Hematopoietic multipotent progenitor cell treated with erythropoietin and hydrocortisone succinate and interleukin-3 and kit ligand, for 8 days (in vitro differentiated cells): ENCODE measurements at places on chromosomes 6 and 20.

- DNase-seq: no peak
Observed at GRCh38 chr6:125507987-125508655, 206.4 kb upstream of the HDDC2 start.

DNA sequence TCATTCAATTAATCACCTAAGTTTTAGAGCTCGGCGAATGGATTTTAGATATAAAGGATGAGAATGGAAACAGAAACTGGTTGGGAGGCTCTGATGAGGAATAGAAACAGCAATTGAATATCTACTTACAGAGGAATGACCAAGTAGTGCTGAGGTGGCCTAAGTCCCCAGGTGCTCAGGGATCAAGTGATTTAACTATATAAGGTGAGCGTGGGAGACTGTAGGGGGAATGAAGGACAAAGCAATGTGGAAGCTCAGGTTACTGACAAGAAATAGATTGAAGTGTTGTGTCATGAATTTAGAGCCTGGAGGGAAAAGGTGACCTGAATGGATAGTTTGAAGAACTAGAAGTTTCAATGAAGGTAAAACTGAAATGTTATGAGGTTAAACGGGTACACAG is 495.4 kb upstream of the SOX4 start:
- DNase-seq: no peak

GRCh38 chr6:55293116-55293515 is 34.2 kb upstream of the GFRAL start:
- DNase-seq: peak; percentile 20

- peak; percentile 11 for DNase-seq
Observed at GRCh38 chr6:22366214-22366613, 69.4 kb upstream of the PRL start.

DNA sequence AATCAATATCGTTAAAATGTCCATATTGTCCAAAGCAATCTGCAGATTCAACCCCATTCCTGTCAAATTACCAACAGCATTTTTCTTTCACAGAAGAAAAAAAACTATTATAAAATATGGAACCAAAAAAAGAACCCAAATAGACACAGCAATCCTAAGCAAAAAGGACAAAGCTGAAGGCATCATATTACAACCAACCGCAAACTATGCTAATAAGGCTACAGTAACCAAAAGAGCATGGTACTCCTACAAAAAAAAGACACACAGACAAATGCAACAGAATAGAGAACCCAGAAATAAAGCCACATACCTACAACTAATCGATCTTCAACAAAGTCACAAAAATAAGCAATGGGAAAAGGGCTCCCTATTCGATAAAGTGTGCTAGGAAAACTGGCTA is 49.2 kb downstream of the RNGTT start:
- DNase-seq: no peak

DNA sequence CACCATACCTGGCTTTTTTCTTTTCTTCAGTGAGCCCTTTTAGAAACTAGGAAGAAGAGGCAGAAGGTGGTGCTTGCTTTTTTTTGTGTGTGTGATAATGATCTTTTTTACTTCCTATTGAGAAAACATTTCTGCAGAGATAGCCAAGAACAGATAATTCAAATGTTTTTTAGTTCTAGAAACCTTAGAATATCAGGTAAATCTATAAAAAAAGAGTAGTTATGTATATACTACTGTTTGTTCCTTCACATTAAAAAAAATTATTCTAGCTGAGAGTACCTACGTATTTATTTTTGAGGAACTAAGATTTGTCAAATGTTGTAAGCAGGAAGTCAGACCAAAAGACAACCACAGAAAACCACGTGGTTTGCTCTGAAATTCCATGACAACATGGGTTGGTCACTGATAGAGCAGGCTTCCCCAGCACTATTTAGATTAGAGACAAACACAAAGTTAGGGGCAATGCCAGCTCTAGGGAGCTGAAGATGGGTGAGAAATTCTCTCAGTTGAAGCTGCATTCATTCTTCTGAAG is 12.8 kb downstream of the STK4 start:
- peak; percentile 86 for DNase-seq

- no peak for DNase-seq
Observed at GRCh38 chr20:60283281-60283680, 325.1 kb downstream of the CDH26 start.

DNA sequence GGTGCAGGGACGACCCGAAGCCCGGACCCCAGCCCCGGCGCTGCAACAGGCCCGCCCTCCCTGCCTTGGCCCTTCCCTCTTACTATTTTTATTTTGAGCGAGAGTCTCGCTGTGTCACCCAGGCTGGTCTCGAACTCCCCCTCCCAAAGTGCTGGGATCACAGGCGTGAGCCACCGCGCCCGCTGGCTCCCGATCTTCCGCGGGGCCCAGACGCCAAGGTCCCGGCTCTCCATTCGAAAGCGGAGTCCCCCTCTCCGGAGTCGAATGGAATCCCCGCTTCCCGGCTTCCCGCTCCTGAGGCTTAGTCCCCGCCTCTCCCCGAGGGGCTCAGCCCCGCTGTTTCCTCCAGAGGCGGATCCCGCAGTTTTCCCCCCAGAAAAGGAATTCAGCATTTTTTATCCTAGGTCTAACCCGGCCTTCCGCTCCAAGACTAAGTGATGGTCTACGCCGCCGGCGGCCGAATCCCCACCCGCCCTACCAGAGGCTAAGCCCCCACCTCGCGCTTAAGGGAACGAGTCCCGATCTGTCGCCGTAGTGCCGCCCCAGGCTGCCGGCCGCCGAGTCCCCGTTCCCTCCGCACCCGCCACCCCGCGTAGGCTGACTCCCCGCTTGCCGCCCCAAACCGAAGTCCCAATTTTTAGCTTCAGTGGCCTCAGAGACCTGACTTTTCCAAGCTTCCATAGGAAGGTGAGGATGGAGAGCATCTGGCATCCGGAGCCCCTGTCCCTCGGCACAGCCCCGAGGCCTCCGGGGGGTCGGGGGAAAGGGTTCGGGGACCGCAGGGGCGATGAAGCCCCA is 11.5 kb upstream of the TMC2 start:
- DNase-seq: no peak

DNA sequence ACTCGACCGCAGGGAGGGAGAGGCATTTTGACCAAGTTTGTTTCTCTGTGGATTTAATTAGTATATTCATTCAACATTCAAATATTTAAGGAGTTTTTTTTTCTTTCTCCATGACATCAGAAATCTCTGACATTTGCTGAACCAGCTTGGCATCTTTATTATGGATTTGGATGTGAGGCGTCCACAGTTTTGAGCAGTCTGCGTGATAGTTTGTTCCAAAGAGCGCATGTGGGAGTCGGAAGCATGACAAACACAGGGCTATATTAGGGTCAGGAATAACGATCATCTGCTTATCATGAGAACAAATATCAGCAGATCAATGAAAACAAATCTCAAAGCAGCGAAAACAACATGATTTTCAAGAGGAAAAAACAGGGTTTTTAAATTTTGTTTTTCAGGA is 373.2 kb downstream of the CDH4 start:
- no peak for DNase-seq

DNA sequence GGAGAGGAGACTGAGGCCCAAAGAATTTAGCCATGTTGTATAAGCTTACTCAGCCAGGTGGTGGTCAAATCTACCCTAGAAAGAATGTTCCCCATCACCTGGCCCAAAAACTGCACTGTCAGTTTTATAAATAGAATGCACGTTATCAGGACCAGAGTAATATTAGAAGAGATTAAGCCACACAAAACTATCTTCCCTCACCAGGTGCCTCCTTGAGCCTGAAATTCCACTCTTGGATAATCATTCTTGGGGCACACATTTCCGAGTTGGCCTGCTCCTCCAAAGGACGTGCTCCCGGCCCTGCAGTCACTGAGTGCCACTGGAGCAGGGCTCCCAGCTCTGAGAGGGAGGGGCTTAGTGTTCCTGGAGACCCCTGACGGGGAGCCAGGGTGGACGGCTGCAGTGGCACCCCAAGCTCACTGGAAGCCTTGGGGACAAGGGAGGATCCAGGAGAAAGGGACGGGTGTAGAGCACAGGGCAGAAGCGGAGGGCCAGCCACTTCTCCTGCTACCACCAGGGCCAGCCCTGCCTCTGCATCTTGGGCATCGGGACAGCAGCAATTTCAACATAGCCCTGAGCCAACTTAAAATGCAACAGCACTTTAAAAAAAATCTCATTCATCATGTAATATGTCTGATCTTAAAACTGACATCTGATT is 160.8 kb upstream of the QKI start:
- no peak for DNase-seq

GRCh38 chr6:95530176-95530819 is 47.0 kb upstream of the MANEA start:
- no peak for DNase-seq

GRCh38 chr20:36407199-36407733 is 101.1 kb downstream of the DLGAP4 start:
- DNase-seq: no peak

- no peak for DNase-seq
Observed at GRCh38 chr6:90194371-90194841, 102.2 kb downstream of the BACH2 start.

DNA sequence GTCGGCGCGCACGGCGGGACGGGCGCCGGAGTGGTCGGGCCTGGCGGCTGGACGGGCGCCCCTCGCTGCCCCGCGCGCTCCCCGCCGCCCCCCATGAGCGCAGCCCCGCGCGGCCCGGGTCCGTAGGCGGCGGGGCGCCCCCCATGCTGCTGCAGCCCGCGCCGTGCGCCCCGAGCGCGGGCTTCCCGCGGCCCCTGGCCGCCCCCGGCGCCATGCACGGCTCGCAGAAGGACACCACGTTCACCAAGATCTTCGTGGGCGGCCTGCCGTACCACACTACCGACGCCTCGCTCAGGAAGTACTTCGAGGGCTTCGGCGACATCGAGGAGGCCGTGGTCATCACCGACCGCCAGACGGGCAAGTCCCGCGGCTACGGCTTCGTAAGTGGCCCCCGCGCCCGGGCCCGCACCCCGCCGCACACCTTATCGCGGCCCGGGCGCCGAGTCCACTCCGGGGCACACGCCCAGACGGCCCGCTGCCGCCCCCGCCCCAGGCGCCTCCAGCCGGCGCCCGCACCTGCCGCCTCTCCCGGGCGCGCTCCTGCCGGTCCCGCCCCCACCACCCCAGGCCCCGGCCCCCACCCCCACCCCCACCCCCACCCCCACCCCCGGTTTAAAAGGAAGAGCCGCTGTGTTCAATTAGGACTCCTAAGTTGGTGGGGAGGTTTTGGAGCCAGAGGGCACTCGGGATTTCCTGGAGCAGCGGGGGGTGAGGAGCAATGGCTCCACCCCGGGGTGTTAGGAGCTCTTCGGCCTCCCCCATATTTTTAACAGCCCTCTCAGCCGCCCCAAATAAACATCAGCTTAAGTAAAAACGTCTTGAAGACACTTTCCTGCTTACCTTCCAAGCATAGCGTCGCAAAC is 474 bp downstream of the RBM38 start:
- peak; percentile 44 for DNase-seq

DNA sequence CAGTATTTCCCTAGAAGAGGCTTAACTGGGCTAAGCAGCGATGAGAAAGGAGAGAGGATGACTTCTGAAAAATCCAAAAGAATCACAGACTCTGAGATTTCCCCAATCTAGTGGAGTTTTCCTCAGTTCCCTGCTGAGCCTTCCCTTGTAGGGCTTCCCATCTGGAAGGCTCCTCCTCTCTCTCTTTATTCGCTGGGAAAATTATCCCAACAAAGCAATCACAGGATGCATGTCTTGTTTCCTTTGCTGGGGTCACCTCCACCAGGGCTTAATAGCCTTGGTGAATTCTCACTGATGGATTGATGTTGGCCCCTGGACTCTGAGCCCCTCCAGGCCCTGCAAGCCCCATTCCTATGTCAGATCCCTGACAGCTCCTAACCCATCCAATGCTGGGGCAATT is 69.8 kb upstream of the MAFB start:
- DNase-seq: no peak

GRCh38 chr20:24971376-24972101 is 21.0 kb downstream of the APMAP start:
- DNase-seq: no peak

GRCh38 chr6:25277857-25278256 is 1.3 kb upstream of the CARMIL1 start:
- DNase-seq: no peak

- no peak for DNase-seq
Observed at GRCh38 chr6:43325876-43326275, 17.2 kb upstream of the CRIP3 start.

GRCh38 chr6:114267897-114268296 is 74.9 kb downstream of the HS3ST5 start:
- DNase-seq: no peak

DNA sequence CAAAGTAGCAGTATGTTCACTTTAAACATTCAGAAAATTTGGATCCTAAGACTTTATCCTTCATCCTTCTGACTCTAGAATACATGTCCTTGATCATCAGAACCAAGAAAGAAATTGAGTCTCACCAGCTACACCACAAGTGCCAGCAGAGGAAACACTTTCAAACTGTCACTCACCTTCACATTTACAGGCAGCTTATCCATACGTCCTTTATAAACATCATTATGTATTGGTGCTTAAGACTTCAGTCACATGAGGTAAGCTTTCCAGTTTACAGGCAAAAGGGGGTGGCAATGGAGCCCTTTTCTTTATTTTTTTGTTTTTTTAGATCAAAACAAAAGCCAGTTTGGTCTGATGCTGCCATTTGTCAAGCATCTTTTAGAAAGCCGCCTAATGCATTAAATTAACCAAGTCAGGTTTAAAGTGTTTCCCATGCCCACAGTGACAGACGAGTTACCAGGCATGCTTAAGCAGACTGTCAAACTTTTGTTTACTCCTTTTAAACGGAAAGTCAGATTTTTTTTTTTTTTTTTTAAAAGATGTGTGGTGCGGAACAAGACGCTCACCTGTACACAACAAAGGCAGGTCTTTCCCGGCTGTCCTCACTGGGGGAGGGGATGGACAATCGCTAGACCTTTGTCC is 952 bp upstream of the BRPF3 start:
- DNase-seq: no peak

GRCh38 chr6:14932485-14933182 is 313.2 kb upstream of the JARID2 start:
- DNase-seq: peak; percentile 74

DNA sequence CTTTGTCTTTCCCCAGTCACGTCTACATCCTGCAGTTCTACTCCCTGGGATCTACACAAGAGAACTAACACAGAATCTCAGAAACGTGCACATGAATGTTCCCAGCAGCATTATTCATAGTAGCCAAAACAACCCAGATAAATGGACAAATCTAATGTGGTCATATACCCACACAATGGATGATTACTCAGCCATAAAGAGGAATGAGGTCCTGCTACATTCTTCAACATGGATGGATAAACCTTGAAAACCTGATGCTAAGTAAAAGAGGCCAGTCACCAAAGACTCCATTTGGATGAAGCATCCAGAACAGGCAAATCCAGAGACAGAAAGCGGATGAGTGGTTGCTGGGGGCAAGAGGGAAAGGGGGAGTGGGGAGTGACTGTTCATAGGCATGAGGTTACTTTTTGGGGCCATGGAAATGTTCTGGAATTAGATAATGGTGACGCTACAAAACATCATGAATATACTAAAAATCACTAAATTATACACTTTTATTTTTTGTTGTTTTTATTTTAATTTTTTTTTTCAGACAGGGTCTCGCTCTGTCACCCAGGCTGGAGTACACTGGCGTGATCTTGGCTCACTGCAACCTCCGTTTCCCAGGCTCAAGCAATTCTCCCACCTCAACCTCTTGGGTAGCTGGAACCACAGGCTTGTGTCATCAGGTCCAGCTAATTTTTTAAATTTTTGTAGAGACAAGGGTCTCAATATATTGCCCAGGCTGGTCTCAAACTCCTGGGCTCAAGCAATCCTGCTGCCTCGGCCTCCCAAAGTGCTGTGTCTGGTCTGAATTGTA is 50.8 kb upstream of the DSN1 start:
- DNase-seq: no peak

- DNase-seq: no peak
Observed at GRCh38 chr6:154239392-154239791, 117.2 kb downstream of the IPCEF1 start.
